ENCODE measurements at places on chromosomes 4 and X. TPM values are rescaled to one million over a fixed set of nuclear protein-coding genes. Genes with fewer than 3 reads are reported as not detected.

AADAT gene
- not detected for total RNA-seq

SPANXA1 gene
- not detected for total RNA-seq

TLR6 gene
- total RNA-seq: 2.9 TPM

FGG gene
- not detected for total RNA-seq

COL4A5 gene
- total RNA-seq: not detected

GYPE gene
- total RNA-seq: 1.9 TPM

DRP2 gene
- 0.18 TPM for total RNA-seq

TMEM47 gene
- total RNA-seq: not detected

TRAPPC2 gene
- total RNA-seq: 15.8 TPM

TRAM1L1 gene
- total RNA-seq: not detected

DDX53 gene
- not detected for total RNA-seq

INTU gene
- 0.35 TPM for total RNA-seq

FRMD7 gene
- not detected for total RNA-seq

ADH1A gene
- total RNA-seq: not detected

MAGEC3 gene
- not detected for total RNA-seq

CA5B gene
- total RNA-seq: 5.9 TPM

Measured in activated naive CD8-positive, alpha-beta T cell treated with anti-CD3 and anti-CD28 coated beads for 36 hours (primary cell).